Activated CD8-positive, alpha-beta memory T cell treated with anti-CD3 and anti-CD28 coated beads for 4 hours (primary cell): ENCODE measurements at places on chromosomes 5 and 9.

- no peak for DNase-seq
Measured at GRCh38 chr5:74153255-74153790, 487.2 kb downstream of the ENC1 start.

- DNase-seq: no peak
Measured at GRCh38 chr9:120265791-120266190, 314.2 kb downstream of the CDK5RAP2 start.

- DNase-seq: no peak
Measured at GRCh38 chr9:75666856-75667554, 223.5 kb upstream of the PCSK5 start.

GRCh38 chr9:120183615-120184014 is 396.4 kb downstream of the CDK5RAP2 start:
- DNase-seq: no peak

- no peak for DNase-seq
Measured at GRCh38 chr5:31477971-31478370, 53.9 kb downstream of the DROSHA start.

DNA sequence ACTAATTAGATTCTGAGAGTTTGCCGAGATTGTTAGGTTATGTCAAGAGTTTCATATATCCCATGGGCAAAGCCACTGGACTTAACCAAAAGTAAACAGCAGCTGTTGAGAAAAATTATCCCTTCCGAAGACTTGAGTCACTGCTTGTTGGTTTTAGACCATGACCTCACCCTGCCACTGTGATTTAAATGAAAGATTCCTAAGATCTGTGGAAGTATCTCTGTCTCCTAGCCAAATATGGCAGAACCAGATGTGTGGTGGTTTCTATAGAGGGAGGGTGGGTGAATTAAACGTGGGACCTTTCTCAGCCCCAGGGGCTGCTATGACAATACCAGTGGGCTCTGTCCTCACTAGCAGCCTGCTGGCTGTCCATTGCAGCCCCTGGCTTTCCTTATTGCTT is 19.3 kb downstream of the DMRT3 start:
- DNase-seq: no peak

DNA sequence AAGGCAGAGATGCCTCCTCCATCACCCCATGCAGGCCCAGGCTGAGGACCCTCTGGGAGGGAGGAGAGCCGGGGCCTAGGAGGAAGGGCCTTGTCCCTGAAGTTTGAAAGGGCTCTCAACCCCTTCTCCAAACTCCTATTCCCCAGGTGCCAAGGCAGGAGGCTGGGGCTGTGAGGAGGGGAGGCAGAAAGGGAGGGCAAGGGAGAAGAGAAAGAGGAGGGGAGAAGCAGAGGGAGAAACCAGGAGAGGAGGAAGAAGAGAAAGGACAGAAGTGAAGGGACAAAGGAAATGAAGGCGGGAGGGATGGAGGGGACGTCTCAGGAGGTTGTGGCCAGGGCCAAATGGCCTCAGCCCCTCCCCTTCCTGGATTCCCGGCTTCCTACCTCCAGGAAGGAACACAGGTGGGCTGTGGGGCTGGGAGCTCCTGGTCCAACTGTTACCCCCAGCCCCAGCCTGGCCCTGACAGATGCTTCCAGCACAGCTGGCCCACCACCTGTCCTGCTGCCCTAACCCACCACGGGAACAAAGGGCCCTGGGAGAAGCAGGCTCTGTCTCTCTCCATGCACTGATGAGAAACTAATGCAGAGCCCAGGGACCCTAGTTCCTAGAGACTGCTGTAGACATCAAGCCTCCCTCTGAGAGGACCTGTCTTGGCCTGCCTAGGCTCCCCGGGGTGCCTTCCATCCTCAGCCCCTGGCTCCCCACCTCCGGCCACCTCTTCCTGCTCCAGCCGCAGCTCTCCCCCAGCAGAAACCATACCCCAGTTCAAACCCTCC is 3.5 kb downstream of the DBN1 start:
- no peak for DNase-seq

DNA sequence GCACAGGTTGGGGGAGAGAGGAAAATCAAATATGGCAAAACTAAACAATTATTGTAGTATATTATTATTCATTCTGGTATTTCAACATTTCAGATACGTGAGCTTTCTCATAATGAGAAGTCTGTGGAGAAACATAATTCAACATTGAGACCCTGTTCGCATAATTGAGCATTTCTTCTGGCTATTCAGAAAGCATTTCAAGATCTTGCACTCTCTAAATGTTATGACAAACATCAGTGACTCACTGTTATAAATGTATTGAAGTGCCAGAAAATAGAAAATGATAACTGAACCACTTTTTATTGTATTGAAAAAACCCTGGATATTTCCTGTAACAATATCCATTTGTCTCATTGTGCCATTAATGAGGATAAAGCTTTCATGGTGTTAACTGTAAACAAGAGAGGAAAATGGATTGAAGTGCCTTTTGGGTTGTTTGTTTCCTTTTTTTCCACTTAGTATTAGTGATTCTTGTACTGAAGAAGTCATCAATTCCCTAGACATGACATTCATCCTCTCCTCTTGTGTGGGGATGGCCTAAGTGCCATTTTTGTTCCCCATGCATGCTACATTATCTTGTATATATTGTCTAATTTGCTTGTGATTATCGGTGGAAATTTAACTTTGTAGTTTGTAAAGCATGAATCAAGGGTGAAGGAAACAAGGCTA is 124.6 kb downstream of the CAMK4 start:
- DNase-seq: no peak

GRCh38 chr5:134851307-134851923 is 5.6 kb downstream of the C5orf24 start:
- no peak for DNase-seq

DNA sequence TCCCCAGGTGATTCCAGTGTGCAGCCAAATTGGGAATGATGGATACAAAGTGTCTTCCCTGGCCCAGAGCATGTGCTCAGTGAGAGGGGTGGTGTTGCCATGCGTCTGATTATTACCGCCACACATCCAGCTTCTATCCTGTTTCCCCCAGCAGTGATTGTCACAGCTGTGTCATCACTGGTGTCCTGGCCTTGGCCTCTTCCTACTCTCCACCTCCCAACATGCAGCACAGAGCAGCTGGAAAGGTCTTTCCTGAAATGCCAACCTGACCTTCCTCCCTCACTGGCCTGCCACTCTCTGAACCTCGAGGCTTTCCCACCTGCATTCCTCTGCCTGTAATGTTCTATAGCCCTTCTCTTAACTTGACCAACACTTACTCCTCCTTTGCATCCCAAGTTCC is 60.0 kb downstream of the TMOD1 start:
- DNase-seq: no peak

DNA sequence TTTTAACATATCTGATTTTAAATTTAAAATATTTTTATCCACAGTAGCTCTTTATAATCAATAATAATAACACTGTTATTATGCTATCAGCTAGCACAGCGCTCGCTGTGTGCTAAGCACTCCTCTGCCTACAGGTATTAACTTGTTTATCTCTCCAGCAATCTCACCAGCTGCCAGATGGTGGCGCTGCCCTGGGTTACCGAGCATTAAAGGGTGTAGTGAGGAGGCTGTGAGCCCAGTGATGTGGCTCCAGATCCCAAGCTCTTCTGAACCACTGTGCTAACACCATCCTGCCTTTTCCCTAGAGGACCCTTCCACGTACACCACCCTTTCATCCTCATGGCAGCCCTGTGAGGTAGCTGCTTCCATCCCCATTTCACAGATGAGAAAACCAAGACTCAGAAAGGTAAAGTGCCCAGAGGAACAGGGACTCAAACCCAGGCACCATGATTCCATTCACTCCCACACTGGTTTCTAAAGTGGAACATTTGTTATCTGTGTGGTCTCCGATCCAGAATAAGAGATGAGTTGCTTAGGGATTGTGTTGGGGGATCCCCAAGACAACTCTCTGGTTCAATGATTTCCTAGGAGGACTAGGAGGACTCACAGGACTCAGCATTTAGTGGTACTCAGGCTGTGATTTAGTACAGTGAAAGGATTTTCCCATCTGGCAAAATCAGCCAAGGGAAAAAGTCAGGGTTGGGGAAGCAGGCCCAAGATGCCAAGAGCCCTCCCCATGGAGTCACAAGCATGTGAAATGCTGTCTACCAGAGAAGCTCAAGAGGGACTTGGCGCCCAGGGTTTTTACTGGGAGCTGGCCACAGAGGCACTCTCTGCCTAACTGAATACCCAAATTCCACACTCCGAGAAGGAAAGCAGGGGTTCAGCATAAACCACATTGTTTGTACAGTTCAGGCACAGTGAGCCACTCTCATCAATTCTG is 7.0 kb downstream of the IGFBPL1 start:
- DNase-seq: no peak

GRCh38 chr5:66324357-66324756 is 180.3 kb downstream of the SREK1 start:
- DNase-seq: no peak

DNA sequence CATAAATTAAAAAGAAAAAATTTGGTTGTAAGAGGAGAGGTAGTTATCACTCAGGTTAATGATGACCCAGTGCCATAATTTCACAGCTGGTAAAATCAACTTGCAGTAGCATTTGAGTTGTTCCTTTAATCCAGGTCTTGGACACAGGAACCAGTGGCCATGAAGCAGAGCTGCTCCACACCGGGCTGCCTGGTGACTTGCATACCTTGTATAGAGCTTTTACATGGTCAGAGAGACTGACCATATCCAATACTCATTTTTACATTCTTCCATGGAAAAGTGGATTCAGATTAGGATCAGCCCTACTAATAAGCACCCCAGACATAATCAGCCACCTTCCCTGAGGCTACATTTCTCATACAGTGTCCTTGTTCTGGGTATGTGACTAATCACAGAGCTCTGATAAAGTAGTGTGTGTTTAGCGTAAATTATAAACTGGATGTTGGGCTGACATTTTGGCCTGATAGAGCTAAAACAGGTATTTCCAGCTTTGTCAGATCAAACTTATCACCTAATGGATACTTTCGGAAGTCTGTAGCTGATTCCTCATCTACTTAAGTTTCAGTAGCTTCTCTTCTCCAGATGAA is 77.0 kb upstream of the ZSWIM6 start:
- DNase-seq: no peak

DNA sequence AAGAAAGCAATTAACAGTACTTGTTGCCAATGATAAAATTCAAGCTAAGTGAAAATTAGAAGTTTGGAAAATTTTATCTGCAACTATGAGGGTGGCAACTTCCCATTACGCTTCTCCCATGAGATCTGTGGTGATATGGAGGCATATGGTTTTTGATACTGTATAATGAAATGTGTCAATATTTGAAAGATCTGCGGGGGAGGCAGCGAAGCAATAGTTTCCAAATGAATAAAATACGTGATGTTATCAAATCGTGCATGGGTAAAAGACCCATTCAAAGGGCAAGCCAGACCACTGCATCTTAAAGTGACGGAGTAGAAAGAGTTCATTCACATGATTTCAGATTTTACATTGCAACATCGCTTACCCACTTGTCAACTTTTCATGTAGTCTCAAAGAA is 20.9 kb upstream of the BOD1 start:
- DNase-seq: no peak

DNA sequence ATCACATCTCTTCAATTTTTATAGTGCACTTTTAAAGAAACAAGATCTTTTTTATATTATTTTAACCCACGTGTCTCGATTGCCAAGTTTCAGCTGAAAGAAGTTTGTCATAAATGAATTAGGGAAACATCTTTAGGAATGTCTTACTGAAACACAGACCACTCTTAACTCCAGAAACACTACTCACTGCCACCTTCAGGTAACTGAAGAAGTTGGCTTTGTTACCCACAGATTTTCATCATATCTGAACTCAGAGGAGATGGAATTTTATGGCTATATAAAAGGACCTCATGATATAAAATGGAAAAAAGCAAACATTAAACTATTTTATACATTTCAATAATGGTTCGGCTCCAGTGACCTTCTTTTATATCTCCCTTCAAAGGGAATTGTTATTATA is 158.0 kb downstream of the SEMA5A start:
- no peak for DNase-seq

DNA sequence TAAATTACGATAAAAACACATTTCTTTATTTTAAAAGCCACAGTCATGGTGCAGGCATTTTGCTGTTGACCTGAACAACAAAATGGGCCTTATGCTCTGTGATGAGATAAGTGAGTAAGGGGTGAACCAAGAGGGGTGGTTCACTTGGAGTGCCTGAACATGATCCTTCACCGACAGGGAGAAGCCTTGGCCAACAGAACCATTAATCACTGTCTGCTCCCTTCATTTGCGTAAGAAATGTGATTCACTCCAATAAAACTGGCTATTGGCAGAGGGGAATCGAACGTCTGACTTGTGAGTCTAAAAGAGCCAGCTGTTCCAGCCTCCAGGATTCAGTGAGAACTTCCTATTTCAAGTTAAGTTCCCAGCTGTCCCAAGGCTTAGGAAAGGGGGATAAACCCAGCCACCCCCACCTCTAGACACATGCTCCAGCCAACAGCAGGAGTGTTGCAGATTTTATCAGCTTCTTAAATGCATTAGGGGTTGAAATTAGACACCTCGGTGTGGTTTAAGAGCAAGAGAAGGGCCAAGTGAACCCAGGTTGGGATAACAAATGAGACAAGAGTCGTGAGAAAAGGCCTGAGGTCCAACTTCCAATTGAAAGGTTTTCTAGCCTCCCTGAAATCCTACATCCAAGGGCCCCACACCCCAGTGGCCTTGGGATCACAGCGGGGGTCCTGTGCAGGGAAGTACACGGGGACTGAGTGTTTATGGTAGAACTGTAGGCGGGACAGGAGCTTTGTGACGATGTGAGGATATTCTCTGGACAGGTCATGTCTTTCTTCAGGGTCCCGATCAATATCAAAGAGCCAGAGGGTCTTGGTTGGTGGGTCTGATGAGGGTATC is 131.4 kb upstream of the LHFPL2 start:
- no peak for DNase-seq

GRCh38 chr9:33103501-33104281 is 27.2 kb upstream of the SMU1 start:
- no peak for DNase-seq

- no peak for DNase-seq
Measured at GRCh38 chr9:132182314-132183091, 20.6 kb downstream of the NTNG2 start.

DNA sequence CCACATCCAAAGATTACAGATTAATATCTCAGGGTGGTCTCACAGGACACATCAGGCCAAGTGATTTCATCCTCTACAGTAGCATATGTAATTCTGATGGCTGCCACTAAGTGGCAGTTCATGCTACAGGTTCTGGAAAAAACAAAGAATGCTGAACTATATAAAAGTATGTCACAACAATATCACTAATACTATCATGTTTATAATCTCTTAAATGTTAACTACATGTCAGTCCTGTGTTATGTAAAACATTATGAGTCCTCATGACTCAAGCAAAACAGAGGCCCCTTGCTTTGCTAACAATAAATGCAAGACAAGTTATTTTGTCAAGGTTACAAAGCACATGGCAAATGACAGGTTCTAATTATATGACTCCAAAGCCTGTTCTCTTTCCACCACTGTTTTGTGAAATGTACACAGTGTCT is 233.2 kb downstream of the FBXL17 start:
- no peak for DNase-seq
